Esophagus squamous epithelium (tissue), 5 donors: ENCODE measurements at places on chromosomes 6 and 20.

- DNase-seq = no peak
Measured at GRCh38 chr6:127855542-127856159, 45.2 kb downstream of the THEMIS start.

GRCh38 chr6:15484821-15485220 lies 178.0 kb downstream of the DTNBP1 start:
- DNase-seq = no peak

GRCh38 chr20:46312075-46312944 lies 4.0 kb upstream of the CDH22 start:
- no peak for DNase-seq

- DNase-seq = no peak
Measured at GRCh38 chr6:12602951-12603672, 113.5 kb upstream of the PHACTR1 start.

- no peak for DNase-seq
Measured at GRCh38 chr6:32146687-32147086, 5.1 kb downstream of the PRRT1 start.
